ENCODE measurements at places on chromosomes 4 and X.

DNA sequence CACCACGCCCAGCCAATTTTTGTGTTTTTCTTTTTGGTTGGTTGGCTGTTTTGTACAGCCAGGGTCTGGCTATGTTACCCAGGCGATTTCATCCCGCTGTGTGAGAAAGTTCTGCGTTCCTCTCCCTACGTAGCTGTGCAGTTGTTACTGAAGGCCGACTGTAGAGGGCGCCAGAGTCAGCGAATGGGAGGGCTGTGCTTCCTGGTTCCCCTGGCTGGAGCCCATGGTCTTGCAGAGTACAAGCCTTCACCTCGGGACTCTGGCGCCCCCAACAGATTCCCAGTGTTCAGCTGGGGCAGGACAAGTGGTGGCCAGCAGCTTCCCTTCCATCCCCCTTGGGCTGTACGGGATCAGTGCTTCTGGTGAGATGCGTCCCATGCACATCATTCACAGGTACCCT lies 5.6 kb upstream of the CT45A1 start:
- DNase-seq = no peak

DNA sequence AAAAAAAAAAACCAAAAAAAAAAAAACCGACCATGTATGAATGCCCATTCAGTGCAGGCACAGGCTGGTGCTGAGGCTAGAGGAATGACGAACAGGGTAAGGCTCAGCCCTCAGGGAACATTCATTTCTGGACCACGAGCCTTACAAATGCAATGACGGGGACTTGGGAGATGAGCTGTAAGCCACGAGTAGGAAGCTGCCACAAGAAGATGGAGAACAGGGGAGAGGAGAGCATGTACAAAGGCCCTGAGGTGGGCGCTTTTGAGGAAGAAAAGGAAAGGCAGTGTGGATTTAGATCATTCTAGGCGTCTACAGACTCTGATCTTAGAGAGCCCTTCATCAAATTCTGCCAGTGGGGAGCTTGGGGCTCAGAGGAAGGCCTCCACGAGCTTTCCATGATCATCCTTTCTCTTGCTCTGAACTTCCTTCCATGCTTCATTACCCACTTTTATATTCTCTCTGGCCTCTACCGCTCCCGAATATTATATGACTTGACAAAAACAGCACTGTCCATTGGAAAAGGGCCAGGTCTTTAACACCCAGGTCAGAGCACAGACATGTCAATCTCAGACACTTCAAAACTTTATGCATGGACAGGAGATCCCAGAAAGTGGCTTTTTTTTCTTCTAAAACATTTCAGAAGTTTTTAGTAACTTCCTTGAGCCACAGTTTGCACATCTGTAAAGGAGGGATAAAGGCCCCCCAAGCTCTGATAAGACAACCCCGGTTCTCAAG lies 3.3 kb upstream of the ZNF518B start:
- DNase-seq = no peak

DNA sequence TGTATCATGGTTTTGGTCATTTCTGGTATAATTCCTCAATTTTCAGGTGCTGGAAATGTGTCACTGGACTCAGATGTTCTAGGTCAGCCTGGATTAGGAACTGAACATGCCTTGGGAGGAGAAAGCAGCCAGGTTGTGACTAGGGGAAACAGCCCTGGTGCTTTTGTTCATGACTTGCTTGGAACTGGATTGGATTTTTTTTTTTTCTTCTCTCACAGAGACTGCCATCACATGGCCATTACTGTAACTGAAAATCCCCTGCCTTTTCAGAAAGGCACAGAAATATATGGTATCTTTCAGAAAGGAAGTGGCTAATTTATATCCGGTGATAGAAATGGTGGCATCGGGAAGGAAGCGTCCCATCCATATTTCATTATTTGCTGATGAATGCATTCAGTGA lies 34.6 kb downstream of the SEPTIN11 start:
- no peak for DNase-seq

DNA sequence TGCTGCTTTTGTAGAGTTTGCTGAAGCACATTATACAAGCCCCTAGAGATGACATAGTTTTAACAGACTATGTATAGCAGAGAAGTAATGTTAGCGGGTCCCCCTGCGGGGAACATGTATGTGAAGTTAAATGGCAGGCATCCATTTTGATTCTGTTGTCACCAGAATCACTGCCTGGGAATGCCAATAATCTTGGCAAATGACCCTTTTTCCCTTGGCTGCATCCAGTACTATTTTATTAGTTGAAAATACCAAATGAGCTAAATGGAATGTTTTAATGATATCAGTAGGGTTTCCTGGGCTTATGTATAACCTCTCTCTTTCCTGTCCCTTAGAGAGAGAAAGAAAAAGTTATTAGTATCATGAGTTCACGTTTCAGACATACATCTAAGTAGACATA lies 93.6 kb downstream of the LIMCH1 start:
- no peak for DNase-seq

DNA sequence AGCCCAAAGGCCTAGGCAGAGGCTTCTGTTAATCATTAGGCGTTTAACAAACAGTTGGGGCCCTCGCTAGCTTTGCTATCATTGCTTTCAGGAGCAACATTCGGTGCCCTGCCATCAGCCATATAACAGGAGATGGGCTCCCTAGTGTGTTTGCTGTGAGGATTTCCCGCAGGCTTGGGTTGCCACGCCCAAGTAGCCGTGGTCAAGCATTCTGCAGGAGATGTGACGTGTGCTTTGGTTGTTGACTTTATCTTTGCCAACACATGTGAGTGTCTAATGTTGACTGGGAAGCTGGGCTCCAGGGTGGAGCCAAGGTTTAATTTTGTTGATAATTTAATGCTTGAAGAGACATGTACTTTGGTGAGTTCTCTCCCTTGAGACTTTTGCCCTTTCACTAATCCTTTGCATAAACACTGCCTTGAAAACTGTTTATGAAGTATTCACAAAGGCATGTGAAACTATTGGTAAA lies 184.6 kb upstream of the KIT start:
- peak; percentile 86 for DNase-seq

- no peak for DNase-seq
Observed at GRCh38 chr4:16694173-16694883, 204.1 kb downstream of the LDB2 start.

DNA sequence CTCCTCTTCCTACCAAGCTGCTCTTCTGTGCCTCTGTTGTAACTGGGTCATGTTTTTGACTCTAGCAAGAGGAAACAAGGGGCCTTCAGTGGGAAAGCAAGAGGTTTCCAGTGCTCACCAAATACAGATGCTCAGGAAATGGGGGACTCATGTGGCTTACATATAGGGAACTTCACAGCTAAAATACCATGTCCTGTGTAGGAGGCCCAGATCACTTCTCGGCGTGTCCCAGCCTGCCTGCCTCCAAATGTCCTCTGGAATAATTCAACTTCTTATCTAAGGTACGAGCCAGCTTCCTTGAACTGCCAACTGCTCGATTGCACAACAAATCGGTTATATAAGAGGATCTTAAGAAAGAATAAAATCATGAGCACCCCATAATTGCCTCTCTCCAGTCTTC lies 161.3 kb downstream of the KIT start:
- DNase-seq = no peak

GRCh38 chrX:71216485-71216884 lies 6.5 kb upstream of the GJB1 start:
- no peak for DNase-seq

GRCh38 chr4:54513204-54513603 lies 144.6 kb upstream of the KIT start:
- no peak for DNase-seq

GRCh38 chrX:10939424-10939823 lies 171.7 kb upstream of the HCCS start:
- no peak for DNase-seq

DNA sequence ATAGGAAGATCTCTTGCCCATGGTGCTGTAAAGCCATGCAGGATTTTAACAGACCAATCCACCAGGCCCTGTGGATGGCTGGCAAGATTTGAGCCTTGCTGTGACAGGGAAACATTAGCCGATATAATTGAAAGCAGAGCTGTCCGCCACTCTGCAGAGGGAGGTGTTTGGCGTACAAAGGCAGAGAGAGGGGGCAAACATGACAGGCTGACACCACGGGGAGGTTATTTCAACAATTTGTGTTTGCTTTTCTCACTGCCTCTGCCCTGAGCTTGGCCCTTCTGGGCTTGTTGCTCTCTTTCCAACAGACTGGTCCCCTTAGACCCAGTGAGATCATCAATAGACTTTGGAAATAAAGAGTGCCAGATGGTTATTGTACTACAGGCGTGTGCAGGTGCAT lies 59.4 kb downstream of the CLNK start:
- no peak for DNase-seq

GRCh38 chr4:171891038-171891437 lies 77.8 kb downstream of the GALNTL6 start:
- no peak for DNase-seq

DNA sequence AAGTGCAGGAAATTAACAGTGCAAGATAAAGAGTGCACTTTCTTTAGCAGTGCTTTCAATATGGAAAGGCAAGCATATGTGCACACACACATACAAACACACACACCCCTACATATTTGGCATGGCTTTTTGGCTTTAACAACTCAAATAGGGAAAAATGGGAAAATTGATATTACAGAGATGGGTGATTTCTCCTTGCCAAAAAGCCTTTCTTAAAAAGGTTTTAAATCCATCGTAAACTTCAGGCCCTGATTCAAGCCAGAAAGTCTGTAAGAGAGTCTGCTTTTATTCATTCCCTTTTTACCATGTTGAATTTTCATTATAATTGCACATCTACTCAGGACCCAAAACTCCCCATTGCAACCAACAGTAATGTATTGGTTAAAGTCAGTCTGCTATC lies 612.0 kb upstream of the ACTRT1 start:
- DNase-seq = no peak
